IgD-negative memory B cell (primary cell): ENCODE measurements at places on chromosomes 6 and 20. TPM values are rescaled to one million over a fixed set of nuclear protein-coding genes. Genes with fewer than 3 reads are reported as not detected.

ARG1 gene
- polyA plus RNA-seq = not detected

BPIFB4 gene
- polyA plus RNA-seq = not detected

SLC2A10 gene
- polyA plus RNA-seq = not detected

EPB41L2 gene
- 21.2 TPM for polyA plus RNA-seq

FRK gene
- 0.04 TPM for polyA plus RNA-seq

ENPP3 gene
- polyA plus RNA-seq = not detected

DBNDD2 gene
- not detected for polyA plus RNA-seq

SFTA2 gene
- polyA plus RNA-seq = 0.60 TPM

HS3ST5 gene
- not detected for polyA plus RNA-seq

CRISP2 gene
- not detected for polyA plus RNA-seq

MCCD1 gene
- not detected for polyA plus RNA-seq

APMAP gene
- polyA plus RNA-seq = 42.0 TPM

GPX5 gene
- not detected for polyA plus RNA-seq

PEDS1 gene
- polyA plus RNA-seq = 18.9 TPM

CAP2 gene
- polyA plus RNA-seq = not detected

TRIM40 gene
- 0.10 TPM for polyA plus RNA-seq

GPR6 gene
- polyA plus RNA-seq = not detected

ROMO1 gene
- polyA plus RNA-seq = 323 TPM

GGTLC1 gene
- not detected for polyA plus RNA-seq

BAK1 gene
- polyA plus RNA-seq = 40.6 TPM

FAM217B gene
- polyA plus RNA-seq = 24.9 TPM

CCN5 gene
- polyA plus RNA-seq = not detected

PPARD gene
- polyA plus RNA-seq = 8.4 TPM

GCLC gene
- 25.6 TPM for polyA plus RNA-seq

COL12A1 gene
- polyA plus RNA-seq = not detected

CALHM4 gene
- not detected for polyA plus RNA-seq

ECT2L gene
- polyA plus RNA-seq = 0.23 TPM

CLPSL2 gene
- polyA plus RNA-seq = not detected

DDO gene
- not detected for polyA plus RNA-seq

ADAM33 gene
- polyA plus RNA-seq = not detected

CPXM1 gene
- polyA plus RNA-seq = 1.1 TPM

UBD gene
- polyA plus RNA-seq = not detected

HLA-G gene
- polyA plus RNA-seq = 3.5 TPM

TRERF1 gene
- 1.6 TPM for polyA plus RNA-seq

TOX2 gene
- 0.73 TPM for polyA plus RNA-seq

SH3BGRL2 gene
- polyA plus RNA-seq = 0.46 TPM

KIF25 gene
- not detected for polyA plus RNA-seq

NINL gene
- 1.8 TPM for polyA plus RNA-seq

ZC2HC1B gene
- not detected for polyA plus RNA-seq

ERVFRD-1 gene
- polyA plus RNA-seq = not detected

LST1 gene
- polyA plus RNA-seq = 20.5 TPM

LAMA5 gene
- polyA plus RNA-seq = 10.1 TPM

EPB41L1 gene
- 0.83 TPM for polyA plus RNA-seq

SERAC1 gene
- polyA plus RNA-seq = 2.1 TPM

OVOL2 gene
- polyA plus RNA-seq = not detected

FHL5 gene
- not detected for polyA plus RNA-seq

CLVS2 gene
- polyA plus RNA-seq = not detected

ACAT2 gene
- polyA plus RNA-seq = 23.6 TPM

MUCL3 gene
- not detected for polyA plus RNA-seq
